ENCODE measurements at places on chromosomes 11 and 22. TPM values are rescaled to one million over a fixed set of nuclear protein-coding genes. Genes with fewer than 3 reads are reported as not detected.

SLC16A8 gene
- not detected for total RNA-seq

- H3K27ac ChIP-seq: no peak overlapping the region
- peaks cover 8% of the 10 kb centered on the region for H3K4me1 ChIP-seq
- H3K27me3 ChIP-seq: no peaks in the 10 kb centered on the region
- DNase-seq: no peak
- no peaks in the 10 kb centered on the region for H3K36me3 ChIP-seq
- H3K4me3 ChIP-seq: no peak overlapping the region
Observed at GRCh38 chr22:43326331-43327156, 16.6 kb downstream of the SCUBE1 start.

DNA sequence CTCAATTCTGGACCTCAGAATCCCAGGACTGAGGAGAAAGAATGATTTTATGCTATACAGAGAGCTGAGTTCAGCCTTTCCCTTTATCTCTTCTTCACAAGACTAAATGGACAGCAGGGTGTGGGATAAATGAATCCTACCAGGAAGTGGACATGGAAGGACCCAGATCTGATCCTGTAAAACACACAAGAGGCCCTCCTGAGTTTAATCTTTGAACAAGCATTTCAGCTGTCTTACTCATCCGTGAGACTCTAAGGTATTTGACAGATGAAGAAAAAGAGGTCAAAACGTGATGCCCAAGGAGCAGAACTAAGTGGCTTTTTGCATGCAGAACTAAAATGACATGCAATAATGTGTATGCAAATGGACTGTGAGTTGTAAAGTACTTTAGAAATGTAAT, 511.3 kb downstream of the DLG2 start:
- H3K27me3 ChIP-seq: no peaks in the 10 kb centered on the region
- H3K4me3 ChIP-seq: no peak overlapping the region
- H3K4me1 ChIP-seq: no peaks in the 10 kb centered on the region
- H3K36me3 ChIP-seq: no peaks in the 10 kb centered on the region
- no peak for DNase-seq

- DNase-seq: no peak
- H3K4me3 ChIP-seq: no peak overlapping the region
- no peaks in the 10 kb centered on the region for H3K36me3 ChIP-seq
- H3K27ac ChIP-seq: no peak overlapping the region
Observed at GRCh38 chr11:33819278-33820035, 45.1 kb upstream of the FBXO3 start.

DNA sequence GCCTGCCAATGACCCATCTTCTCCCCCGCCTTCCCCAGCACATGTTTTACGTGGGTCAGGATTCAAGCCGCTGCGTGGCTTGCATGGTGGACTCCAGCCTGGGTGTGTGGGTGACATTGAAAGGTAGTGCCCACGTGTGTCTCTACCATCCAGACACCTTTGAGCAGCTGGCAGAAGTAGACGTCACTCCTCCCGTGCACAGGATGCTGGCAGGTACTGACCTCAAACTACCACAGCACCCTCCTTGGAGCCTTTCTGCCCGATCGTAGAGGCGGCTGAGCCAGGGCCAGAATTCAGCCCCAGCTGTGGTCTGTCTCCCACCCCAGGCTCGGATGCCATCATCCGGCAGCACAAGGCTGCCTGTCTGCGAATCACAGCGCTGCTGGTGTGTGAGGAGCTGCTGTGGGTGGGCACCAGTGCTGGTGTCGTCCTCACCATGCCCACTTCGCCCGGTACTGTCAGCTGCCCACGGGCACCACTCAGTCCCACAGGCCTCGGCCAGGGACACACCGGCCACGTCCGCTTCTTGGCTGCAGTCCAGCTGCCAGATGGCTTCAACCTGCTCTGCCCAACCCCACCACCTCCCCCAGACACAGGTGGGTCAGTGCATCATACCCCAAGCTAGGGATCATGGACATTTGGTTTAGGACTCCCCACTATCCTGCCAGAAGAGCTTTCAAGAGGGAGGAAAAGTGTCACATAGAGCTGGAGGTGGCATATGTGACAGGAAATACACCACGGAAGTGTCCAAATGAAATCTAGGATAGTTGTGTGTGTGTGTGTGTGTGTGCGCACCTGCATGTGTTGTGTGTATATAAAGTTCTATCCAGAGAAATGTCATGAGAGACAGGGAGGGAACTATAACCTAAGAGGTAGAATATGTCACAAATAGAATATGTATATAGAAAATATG, 10.6 kb upstream of the RELT start:
- DNase-seq: no peak
- H3K36me3 ChIP-seq: peaks cover 5% of the 10 kb centered on the region
- H3K27me3 ChIP-seq: no peaks in the 10 kb centered on the region
- no peak overlapping the region for H3K4me3 ChIP-seq
- peak overlapping the region; percentile 87 for H3K27ac ChIP-seq
- H3K4me1 ChIP-seq: peaks cover 27% of the 10 kb centered on the region

DNA sequence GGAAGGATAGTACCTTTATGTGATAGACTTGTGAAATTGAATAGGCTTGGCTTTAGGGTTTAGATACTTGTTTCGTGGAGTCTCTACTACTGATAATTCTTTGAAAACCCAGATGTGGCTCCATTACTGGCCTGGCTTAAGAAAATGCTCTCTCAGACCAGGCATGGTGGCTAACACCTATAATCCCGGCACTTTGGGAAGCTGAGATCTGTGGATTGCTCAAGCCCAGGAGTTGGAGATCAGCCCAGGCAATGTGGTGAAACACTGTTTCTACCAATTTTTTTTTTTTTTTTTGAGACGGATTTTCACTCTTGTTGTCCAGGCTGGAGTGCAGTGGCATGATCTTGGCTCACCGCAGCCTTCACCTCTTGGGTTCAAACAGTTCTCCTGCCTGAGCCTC, 40.9 kb downstream of the ATG13 start:
- H3K27ac ChIP-seq: no peak overlapping the region
- H3K36me3 ChIP-seq: peaks cover 34% of the 10 kb centered on the region
- peaks cover 5% of the 10 kb centered on the region for H3K4me1 ChIP-seq

- DNase-seq: peak; percentile 21
- no peaks in the 10 kb centered on the region for H3K36me3 ChIP-seq
- peak within 1 kb of the TSS; percentile 10 for H3K27ac ChIP-seq
- peaks cover 8% of the 10 kb centered on the region for H3K4me1 ChIP-seq
Observed at GRCh38 chr11:119149018-119149785, at the start of gene ABCG4. Gene ABCG4 (plus strand): TSS chr11:119149052. CDS start chr11:119149966, 914 bp downstream.

GRCh38 chr11:35237860-35238715, 99.1 kb downstream of the CD44 start:
- H3K27me3 ChIP-seq: peaks cover 8% of the 10 kb centered on the region
- H3K4me1 ChIP-seq: peaks cover 75% of the 10 kb centered on the region
- H3K4me3 ChIP-seq: no peak overlapping the region
- peak overlapping the region; percentile 68 for H3K27ac ChIP-seq
- peaks cover 33% of the 10 kb centered on the region for H3K36me3 ChIP-seq
- peak; percentile 76 for DNase-seq

DNA sequence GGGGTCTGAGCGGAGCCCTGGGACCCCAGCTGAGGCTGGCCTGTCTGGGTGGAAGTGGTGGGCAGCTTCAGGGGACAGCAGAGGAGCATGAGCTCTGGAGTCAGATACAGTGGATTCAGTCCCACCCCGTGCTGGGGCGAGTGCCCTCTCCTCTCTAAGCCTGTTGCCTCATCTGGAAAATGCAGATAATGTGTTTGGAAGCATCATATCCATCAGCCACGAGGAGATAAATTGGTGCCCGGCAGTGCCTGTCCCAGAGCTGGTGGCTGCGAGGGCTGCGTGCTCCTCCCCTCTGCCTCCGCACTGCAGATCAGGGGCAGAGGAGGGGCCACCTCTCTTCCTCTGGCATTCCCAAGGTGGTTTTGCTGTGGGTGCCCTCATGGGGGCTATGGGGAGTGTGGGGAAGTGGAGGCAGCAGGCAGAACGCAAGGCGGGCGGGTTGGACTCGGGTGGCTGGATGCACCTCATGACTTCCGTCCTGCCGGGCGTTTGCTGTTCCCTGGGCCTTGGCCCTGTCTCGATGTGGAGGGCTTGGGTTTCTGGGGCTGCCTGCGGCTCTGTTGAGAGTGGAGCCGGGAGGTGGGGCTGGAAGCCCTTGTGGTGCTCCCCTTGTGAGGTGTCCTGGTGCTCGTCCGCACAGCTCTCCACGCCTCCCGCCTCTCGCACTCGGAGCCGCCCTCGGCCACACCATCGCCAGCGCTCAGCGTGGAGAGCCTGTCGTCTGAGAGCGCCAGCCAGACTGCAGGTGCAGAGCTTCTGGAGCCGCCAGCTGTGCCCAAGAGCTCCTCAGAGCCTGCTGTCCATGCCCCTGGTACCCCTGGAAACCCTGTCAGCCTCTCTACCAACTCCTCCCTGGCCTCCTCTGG, 20.9 kb downstream of the MICALL1 start:
- no peak for DNase-seq
- H3K27me3 ChIP-seq: no peaks in the 10 kb centered on the region
- peaks cover 8% of the 10 kb centered on the region for H3K36me3 ChIP-seq
- no peak overlapping the region for H3K4me3 ChIP-seq
- no peak overlapping the region for H3K27ac ChIP-seq
